Right lung (tissue), 10 donors: ENCODE measurements at places on chromosomes 2 and 18. TPM values are rescaled to one million over a fixed set of nuclear protein-coding genes. Genes with fewer than 3 reads are reported as not detected.

The KCNJ3 gene
- 0.67 TPM for polyA plus RNA-seq

DNA sequence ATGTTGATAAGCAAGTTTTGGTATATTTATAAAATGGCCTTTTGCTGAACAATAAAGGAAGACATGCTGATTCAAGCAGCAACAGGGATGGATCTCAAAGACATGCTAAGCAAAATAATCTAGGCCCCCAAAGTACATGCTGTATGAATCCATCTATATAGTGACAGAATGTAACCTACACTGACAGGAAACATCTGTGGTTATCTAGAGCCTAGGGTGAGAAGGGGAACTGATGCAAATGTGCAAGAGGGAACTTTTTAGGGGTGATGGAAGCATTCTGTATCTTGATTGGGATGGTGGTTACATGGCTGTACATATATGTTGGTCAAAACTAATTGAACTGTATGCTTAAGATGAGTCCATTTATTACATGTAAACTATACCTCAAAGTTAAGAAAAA lies 24.2 kb downstream of the CNRIP1 start:
- DNase-seq, result no peak

DNA sequence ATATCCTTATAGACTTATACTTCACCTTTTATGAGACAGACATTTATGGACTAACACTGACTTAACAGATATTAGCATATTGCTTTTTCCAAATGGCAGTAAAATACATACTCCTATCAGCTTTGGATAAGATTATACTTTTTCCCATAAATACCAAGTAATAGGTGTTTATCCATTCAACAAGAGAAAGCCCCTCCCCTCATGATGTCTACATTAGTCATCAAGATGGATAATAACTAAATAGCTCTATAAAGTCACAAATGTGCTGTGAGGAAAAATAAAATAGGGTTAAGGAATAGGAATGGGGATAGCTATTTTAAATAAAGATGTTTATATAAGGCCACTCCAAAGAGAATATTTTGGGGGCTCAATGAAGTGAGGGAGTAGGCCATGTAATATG lies 39.4 kb downstream of the CSRNP3 start:
- no peak for DNase-seq

DNA sequence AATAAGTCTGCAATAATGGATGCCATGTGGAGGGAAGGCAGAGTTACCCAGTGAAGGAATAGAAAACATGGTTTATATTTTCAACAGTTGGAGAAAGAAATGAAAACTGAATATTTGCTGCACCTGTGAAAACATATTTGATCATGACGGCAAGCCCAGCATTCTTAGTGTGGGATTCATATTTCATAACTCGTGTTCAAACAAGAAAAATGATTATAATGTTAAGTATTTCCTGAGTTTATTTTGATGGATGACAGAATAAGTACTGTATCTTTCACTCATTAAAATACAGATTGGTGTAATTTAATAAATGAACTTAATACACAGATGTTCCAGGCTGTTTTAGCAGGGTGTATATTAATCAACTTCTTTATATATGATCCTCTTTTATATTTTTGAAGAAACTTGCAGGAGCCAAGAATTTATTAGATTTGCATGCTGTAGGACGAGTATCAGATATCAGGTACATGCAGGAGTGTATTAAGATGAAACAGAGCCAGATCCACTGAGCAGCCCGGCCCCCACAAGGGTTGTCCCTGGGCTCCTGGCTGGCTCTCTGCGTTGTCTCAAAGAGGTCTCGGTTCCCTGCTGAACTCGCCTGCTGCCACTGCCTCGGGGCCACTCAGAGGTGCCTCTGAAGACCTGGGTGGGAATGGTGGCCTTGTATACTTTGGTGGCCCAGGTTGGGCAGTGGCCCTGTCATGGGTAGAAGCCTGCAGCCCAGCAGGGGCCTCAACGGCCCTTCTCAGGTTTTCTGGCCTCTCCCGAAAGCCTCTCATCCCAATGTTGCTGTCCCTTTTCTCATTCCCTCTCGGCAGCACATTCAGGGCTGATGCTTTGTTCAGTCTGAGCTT lies 95.0 kb upstream of the LDAH start:
- DNase-seq, result no peak

The CHMP3 gene
- 151 TPM for polyA plus RNA-seq

GRCh38 chr2:16626997-16627605 lies 38.5 kb downstream of the CYRIA start:
- no peak for DNase-seq

- peak; percentile 7 for DNase-seq
These were observed 107.4 kb downstream of the CPO start for GRCh38 chr2:207046724-207047123.

- DNase-seq, result no peak
These were observed 231.9 kb downstream of the INSIG2 start for GRCh38 chr2:118320196-118320595.

DNA sequence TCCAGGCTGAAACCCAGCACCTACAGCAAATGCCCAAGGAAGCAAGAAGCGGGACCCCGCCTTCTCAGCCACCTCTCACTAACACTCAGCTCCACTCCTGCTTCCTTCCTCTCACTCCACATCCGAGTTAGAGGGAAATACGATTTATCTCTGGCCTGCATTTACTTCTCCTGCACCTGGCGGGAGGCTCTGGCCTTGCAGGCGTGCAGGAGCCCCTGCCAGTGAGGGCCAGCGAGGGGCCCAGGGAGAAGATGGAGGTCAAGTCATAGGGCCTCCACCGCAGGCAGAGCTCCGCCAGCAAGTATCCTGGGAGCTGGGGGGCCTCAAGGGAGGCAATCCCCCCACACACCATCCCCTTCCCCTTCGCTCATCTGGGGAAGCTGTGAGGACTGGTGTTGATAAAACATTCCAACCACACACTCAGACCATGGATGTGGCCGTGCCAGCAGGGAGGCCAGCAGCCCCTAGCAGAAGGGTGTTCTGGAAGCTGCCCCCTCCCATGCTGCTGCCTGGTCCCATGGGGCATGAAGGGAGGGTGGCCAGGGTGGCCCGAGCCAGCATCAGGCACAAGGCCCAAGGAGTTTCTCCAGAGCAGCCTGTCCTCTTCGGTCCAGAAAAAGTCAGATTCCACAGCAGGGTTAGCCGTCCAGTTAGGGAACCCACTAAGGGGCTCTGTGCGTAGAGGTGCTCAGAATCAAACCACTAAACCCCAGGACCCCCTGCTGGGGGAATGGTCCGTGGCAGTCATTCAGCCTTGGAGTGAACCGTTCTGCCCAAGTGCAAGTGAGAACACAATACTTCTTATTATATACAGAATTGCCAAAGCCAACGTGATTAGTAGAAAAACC lies 91.2 kb downstream of the HDAC4 start:
- DNase-seq, result no peak

The ABCG5 gene
- polyA plus RNA-seq, result 0.35 TPM
